ENCODE measurements at places on chromosomes 4 and X. TPM values are rescaled to one million over a fixed set of nuclear protein-coding genes. Genes with fewer than 3 reads are reported as not detected.

DNA sequence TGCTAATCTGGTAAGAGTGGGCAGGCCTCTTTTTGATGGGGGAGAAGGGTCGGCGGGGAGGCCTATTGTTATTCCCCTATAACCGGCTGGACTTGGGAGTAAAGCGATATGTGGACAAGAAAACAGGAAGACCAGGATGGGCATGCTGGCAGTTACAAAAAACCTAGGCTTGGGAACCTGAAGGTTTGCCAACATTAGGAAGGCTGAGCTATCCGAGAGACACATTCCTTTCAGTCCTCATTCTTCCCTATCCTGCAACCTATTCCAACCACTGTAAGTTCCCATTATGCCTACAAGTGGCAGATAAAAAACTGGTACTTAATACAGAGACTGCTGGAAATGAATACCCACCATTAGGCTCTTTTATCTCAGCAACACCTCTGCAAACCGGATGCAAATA lies 32.4 kb upstream of the CT47C1 start:
- no peak for DNase-seq

- DNase-seq, result no peak
These were observed 31.5 kb downstream of the KLHL8 start for GRCh38 chr4:87188932-87189331.

DNA sequence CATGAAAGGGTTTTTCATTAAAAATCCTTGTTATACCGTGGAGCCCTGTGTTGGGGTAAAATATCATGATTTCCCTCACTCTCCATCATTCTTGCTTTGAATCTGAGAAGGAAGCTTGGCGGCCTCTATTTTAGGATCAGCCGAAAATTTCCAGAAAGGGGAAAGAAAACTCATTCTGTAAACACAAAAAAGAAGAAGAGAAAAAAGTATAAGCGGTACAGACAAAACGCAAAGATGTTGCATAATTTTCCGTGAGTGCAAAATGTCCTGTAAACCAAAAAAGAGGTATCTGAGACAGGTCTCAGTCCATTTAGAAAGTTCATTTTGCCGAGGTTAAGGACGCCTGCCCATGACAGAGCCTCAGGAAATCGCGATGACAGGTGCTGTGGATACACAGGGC lies 5.3 kb downstream of the CSF2RA start:
- no peak for DNase-seq

DNA sequence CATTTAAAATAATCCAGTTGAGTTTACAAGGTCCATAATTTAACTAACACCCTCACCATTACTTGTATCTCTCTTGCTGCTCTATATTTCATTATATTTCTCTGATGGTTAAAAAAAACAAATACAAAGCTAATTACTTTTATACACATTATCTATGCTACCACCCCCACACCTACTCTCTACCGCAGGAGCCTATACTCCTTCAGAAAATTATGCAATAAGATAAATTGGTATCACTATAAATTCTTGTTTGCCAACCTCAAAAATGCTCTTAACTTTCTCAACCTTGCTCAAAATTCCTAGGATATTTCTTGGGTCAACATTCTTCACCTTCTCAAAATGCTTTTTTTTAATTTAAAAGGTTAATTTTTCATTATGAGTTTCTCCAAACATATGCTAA lies 282.7 kb downstream of the KCTD8 start:
- no peak for DNase-seq

DNA sequence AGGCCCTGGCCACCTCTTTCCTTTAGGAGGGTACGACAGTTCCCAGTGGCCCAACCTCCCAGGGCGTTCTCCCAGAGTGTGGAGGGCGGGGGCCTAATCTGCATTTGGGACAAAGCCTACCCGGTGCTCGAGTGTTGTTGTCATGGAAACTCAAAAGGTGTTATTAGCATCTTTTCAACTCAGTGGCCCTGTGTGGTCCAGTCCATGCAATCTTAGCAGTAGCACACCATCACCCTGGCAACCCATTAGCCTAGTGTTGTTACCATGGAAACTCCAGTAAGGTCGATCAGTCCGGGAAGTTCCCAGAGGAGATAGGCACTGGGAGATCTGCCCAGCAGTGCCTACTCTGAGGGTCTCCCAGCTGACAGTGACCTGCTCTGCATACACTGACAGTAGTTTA lies 20.2 kb downstream of the APLN start:
- DNase-seq, result no peak

DNA sequence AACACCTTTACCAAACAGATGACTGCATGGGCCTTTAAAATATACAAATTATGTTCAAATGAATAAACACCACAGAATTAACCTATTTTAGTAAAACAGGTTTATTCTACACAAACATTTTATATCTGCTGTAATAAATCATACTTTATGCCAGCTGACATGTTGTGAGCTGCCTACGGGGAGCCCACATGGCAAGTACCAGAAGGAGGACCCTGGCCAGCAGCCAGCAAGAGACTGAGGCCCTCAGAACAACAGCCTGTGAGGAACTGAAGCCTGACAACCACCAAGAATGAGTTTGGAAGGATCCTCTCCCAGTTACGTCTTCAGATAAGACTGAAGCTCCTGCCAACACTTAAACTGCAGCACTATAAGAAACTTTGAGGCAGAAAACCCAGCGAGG lies 377.0 kb downstream of the PDGFC start:
- no peak for DNase-seq

DNA sequence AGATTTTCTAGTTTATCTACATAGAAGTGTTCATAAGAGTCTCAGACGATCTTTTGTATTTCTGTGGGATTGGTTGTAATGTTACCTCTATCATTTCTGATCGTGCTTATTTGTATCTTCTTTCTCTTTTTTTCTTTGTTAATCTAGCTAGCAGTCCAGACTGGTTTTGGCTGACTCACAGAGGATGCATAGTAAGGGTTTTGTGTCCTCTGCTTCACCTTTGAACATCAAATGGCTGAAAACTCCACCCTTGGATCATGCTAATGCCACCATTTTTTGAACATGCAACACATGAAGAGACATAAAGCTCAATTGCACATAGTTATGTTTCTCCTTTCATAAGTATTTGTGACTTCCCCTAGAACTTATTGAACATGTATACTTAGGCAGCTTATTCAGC lies 22.8 kb downstream of the TMPRSS11A start:
- no peak for DNase-seq

DNA sequence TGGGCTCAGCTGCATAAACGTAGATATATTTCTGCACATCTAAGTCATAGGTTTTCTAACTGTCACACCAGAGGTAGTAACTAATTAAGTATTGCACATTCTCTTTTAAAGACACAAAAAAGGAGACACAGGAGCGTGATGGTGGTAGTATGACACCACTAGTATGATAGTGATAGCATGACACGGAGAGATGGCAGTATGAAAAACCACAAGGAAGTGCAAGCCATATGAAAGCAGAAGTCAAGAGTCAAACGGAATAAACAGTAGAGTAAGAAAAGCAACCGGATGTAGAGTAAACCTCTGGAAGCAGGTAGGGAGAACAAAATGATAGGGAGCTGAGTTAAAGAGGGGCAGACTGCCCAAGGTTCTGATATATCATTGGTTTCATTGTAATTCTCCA lies 382.2 kb upstream of the INTU start:
- DNase-seq, result no peak

DNA sequence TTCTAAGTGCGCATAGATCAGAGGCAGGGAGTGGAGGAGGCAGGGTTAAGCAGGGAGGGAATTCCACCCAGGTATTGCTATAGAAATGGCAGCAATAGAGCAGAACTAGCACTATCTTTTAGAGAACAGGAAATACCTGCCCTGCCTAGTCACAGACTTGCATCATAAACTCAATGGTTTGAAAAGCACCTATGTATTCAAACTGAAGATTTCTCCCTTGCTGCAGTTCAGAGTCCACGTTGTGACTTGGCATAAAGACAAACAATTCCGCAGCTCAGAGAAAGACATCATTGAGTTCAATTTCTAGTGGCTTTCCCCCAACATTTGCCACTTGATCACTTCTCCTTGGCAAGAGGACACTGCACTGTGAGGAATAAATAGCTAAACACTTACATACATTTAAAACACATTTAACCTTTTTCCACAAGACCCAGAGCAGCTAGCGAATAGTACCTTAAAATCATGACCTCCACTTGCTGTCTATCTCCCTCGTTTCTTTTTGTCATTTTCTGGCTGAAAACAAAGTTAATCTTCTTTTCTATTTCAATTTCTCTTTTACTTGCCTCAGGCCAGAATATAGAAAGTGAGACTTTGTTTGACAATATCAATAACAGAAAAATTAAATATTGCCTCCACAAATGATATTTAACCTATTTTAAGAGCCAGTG lies 42.4 kb downstream of the SLC7A11 start:
- no peak for DNase-seq

DNA sequence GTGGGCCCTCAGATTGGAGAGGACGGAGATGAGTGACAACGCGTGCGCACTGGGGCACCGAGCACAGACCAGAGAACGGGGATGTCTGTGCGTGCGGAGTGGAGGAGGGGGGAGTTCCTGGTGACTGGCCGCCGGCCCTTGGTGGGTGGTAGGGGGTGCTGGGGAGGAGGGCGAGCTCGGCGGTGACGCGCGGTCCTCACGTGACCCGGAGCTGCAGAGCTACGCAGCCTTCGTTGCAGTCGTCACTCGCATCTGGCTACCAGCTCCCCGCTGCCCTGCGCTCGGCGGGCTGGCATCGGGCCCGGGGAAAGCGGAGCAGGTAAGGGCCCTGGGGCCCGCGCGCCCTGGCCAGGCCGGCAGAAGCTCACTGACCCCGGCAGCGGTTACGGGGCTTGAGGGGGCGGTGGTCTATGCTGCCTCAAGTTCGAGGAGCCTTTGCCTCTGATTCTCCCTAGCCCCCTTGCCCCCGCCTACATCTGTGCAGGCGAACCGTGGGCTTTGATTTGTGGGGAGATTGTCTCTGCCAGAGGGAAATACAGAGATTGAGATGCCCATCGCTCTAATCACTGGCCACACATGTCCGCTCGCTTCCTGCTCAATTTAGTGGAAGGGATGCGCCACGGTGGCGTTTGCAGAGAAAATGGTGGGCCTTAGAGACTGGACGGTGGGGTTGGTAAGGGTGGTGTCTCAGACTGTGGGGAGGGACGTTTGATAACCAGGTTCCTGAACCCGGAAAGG lies at the start of gene ARMCX4:
ARMCX4 (plus strand) TSS at position 245 of the 738 bp plus-strand sequence. CDS start 3,134 bp downstream, outside the sequence.
- DNase-seq, result peak; percentile 30

DNA sequence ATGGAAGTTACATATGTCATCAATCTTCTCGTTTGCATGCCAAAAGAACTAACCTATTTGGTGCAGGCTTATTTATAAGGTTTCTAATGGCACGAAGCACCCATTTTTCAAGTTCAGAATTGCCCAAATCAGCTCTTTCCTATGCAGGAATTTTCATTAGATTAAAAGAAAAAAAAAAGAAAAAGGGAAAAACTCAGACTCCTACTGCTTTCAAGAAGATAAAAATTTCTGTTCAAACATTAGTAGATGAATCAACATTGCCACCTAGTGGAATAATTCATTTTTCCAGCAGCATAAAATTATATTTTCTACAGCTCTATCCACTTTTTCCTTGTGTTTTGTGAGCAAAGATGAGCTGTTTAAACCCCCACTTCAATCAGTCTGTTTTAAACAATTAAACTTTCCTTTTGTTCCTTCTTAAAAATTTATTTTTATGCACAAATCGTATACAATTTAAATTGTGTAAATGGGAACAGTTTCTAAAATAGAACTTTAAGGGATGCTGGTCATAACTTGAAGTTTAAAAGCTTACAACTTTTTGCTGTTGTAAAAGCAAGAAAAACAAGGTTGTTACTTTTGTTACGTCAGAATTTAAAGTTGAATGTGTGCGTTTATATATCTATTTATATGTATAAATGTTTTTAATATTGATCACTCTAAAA lies 309.9 kb downstream of the ARAP2 start:
- peak; percentile 49 for DNase-seq

GRCh38 chr4:158315706-158316105 lies 105.4 kb downstream of the TMEM144 start:
- DNase-seq, result no peak

- DNase-seq, result no peak
These were observed 100.7 kb upstream of the GRPR start for GRCh38 chrX:16022580-16023200.

GRCh38 chrX:9627922-9628321 lies 137.7 kb downstream of the GPR143 start:
- no peak for DNase-seq

DNA sequence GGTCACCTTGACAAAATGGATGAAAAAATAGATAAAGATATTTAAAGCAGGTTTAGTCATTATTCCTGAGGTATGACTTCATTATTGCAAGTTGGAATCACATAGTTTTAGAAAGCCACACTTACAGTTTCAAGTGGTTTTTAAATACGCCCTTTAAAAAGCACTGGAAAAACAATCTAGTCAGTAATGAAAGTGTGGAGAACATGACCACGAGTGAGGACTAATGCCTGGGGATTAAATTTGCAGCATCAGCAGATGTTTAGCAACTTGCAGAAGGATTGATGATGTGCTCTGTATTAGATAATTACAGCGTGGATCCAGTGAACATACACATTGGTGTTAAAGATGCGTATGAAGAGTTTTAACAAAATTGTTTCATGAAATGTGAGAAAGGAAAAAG lies 5.9 kb downstream of the SPARCL1 start:
- DNase-seq, result no peak

CLCN5 gene
- polyA plus RNA-seq, result 85.9 TPM

NSG1 gene
- polyA plus RNA-seq, result 6.0 TPM
